ENCODE measurements at places on chromosomes 7 and 10.

GRCh38 chr7:144437370-144438191 is 34.1 kb upstream of the NOBOX start:
- DNase-seq: peak; percentile 58

GRCh38 chr10:124289851-124290795 is 128.6 kb downstream of the OAT start:
- DNase-seq: peak; percentile 39

DNA sequence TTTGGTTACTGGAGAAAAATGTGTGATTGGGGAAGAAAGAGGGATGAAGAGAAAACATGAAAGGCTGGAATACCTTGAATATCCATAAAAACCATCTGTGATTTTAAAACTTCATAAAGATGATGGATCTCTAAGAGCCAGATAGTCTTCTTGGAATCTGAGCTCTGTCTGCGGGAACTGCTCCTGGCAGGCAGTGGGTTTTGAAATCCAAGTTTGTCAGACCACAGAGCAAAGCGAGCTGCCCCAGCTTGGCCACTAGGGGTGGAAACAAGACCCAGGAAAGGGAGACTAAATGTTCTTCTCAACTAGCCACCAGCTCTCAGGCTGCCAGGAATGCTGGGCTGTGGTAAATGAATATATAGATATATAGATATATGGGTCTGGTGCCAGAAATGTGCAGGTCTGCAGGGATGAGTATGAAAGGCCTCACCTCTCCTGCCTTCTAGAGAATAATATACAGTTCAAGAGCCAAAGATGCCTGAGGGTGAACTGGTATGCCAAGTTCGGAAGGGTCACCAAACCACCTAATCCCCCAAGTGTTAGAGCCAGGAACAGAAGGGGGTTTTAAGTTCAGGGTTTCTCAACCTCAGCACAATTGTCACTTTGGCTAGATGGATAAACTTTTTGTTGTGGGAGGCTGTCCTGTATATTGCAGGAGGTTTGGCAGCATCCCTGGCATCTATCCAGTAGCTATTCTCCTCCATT is 208.8 kb downstream of the KCNMA1 start:
- peak; percentile 73 for DNase-seq

GRCh38 chr7:6437251-6437650 is 10.5 kb downstream of the DAGLB start:
- DNase-seq: no peak

DNA sequence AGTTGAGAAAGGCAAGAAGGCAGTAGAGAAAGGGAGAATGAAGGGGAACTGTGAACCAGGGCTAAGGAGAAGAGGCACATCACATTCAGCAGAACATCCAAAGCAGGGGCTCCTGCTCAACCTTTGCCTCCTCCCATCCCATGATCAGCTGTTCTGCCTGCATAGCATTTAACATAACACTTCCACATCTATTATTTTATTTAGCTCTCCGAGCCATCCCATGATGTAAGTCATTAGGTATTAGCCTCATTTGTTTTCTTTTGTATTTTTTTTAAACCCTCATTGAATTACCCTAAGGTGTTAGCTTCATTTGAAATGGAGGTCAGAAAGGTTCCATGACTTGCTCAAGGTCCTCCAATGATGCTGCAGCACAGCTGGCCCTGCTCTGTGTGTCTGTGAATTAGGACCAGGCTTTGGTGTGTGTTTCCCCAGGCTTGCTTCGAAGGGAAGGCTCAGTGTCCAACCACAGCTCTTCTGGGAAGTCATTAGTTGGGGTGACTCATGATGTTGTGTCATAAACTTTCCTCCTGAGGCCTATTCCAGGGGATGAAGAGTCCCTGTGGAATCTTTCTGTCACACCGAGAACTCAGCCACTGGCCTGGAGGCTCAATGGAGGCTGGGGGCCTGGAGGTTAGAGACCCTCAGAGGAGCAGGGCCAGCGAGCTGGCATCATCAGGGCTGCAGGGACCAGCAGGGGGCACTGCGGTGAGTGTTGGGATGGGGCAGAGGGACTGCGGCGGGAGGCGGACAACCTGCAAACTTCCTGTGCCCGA is 16.5 kb downstream of the NPFFR1 start:
- peak; percentile 97 for DNase-seq

GRCh38 chr10:119253433-119254174 is 46.2 kb downstream of the GRK5 start:
- DNase-seq: peak; percentile 95

Data from fibroblast of skin of right biceps (primary cell).